ENCODE measurements at places on chromosomes 2 and 18.

GRCh38 chr2:69943843-69944525, 17.4 kb downstream of the ASPRV1 start:
- DNase-seq, result no peak

- DNase-seq, result no peak
Measured at GRCh38 chr18:69172046-69172445, 228.6 kb upstream of the DOK6 start.

GRCh38 chr2:71796174-71796593, 342.8 kb downstream of the DYSF start:
- peak; percentile 58 for DNase-seq

- DNase-seq, result no peak
Measured at GRCh38 chr2:156476021-156476849, 40.1 kb downstream of the GPD2 start.

DNA sequence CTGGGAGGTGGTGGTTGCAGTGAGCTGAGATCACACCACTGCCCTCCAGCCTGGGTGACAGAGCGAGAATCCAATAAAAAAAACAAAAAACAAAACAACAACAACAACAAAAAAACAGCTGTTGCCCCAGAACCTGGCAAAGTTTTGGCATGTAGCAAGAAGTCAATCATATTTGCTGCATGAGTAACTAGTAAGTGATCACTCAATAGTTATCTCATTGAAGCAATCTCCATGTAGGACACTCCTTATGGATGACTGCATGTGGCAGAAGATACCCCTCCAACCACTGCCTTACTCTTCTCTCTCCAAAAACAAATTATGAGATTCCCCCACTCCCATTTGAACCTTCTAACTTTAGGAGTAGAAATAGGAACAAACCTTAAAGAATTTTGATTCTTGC, 113.7 kb downstream of the TTC27 start:
- no peak for DNase-seq

DNA sequence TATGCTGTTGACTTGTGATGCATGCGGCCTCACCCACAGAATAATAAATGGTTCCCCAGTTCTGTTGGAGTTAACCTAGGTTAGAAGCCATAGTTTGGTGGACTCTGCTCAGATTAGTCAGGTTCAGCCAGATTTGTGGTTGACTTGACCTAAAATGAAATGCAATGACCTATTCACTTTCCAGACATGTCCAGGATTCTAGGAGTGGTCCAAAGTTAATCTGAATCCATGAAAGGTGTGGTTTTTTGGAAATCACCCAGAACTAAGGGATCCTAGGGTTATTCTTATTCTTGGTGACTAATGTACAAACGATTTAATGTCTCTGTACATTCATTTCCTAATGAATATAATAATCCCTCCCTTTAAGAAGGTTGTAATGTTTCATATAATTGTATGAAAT, 88.9 kb upstream of the RBBP8 start:
- no peak for DNase-seq

DNA sequence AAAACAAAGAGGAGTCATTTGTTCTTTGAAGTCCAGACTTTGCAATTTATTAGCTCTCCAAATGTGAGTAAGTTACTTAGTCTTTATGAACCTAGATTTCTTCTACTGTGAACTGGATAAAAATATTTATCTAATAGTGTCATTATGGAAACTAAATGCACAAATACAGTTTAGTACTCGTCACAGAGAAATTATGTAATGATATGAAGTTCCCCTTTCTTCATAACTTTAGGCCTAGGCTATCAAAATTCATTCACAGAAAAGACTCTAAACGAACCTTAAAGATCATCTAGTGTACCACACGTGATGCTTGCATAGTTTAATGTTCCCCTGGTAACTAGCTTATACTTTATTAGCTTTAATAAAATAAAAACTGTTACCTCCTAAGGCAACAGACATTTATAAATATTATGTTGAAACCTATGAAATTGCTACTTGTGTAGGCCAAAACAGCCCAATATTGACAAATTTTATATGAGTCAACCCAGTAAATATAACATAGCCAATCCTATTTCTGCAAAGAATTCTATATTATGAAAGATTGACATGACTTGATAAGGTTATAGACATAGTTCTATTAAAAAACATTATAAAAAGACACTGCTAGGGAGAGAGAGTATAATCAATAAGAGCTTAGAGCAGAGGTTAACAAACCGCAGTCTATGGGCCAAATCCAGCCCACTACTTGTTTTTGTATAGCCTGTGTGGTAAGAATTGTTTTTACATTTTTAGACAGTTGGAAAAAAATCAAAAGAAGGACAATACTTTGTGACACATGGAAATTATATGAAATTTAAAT, 44.9 kb upstream of the ITPRID2 start:
- no peak for DNase-seq

DNA sequence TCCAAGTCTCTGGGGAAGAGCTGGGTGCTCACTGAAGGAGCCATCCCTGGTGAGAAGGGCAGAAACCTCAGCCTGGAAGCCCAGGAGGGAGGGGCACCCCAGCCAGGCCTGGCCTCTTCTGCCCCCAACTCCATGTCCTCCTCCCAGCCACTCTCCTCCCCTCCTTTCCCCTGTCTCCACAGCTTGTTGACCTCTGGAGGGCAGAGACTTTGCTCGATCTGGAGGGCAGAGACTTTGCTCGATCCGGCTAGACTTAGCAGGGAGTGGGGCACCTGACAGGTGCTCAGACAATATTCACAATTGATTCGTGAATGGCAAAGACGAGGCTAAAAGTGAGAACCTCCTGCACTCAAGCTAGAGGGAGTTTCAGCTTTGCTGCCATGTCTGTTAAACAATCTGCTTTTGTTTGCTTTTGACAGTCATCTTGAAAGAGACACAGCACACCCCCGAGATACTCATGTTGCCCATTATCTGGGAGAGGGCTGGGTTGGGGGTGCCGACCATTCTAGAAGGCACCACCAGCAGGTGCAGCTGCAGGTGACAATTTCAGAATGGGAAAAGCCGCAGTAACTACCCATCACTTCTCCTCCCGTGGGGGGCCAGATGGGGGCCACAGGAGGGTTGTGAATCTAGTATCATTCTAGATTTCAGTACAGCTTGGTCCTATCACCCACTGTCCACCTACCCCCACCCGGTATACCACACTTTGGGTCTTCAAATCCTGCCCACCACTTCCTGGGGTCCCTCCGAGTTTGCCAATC, 54.8 kb downstream of the DNMT3A start:
- DNase-seq, result no peak

- no peak for DNase-seq
Measured at GRCh38 chr2:133484106-133484505, 84.2 kb downstream of the NCKAP5 start.

DNA sequence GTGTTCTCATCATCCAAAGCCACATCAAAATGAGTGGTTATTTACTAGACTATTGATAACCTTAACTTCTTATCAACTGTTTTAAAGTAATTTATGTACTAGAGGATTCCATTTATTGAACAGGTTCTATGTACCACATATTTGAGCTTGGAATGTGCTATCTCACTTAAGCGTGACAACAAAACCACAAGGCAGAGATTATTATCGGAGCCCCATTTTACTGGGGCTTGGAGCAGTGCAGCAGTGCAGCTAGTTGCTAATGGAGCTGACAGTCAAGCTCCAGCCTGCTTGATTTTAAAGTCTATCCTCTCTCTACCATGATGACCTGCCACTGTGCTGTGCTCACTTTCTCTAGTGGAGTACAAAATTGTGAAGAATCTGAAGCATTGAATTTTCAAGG, 24.6 kb downstream of the GCG start:
- no peak for DNase-seq

DNA sequence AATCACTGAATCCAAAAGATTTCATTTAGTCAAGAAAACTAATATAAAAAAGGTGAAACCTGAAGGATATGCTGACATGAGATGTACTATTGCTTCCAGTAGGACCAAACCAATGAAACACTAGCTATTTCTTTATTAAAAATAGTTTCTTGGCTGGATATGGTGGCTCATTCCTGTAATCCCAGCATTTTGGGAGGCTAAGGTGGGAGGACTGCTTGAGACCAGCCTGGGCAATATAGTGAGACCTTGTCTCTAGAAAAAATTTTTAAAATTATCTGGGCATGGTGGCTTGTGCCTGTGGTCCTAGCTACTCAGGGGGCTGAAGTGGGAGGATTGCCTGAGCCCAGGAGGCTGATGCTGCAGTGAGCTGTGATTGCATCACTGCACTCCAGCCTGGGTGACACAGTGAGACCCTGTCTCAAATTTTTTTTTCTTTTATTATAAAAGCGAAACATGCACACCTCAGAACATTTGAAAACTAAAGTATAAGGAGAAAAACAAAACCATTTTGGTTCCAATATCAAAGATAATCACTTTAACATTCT, 266.2 kb downstream of the TGIF1 start:
- no peak for DNase-seq

DNA sequence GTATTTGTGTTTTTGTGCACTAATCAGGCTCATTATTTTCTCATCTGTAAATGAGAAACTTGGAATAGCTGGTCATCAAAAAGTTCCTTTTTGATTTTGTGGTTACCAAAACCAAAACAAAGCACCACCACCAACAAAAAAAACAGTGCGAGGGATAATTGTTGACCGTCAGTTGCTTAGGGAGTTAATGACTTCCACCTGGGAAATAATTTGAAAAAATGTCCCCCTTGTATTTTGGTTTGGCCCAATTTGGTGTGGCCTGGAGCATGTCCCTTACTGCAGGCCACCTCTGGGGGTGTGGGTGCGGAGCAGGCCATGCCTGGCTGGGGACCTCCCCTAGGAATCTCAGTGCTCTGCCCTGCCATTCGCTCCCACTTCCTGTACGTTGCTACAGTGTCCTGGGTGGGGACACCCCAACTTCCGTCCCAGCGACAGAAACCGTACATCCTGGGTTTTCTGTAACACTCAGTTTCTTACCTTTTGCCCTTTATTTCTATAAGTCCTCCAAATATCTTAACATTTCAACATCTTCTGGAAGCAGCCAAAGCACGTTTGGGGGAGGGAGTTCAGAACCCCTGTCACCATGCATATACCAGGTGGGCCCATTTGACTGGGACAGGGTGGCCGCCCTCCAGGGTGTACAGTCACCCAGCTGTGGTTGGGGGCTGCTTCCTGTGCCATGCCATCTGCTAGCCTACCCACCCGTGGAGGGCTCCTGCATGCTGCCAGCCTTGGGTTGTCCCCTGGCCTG, 31.3 kb downstream of the NCK2 start:
- DNase-seq, result no peak

- peak; percentile 50 for DNase-seq
Measured at GRCh38 chr18:8116341-8117005, 492.8 kb upstream of the RAB12 start.

DNA sequence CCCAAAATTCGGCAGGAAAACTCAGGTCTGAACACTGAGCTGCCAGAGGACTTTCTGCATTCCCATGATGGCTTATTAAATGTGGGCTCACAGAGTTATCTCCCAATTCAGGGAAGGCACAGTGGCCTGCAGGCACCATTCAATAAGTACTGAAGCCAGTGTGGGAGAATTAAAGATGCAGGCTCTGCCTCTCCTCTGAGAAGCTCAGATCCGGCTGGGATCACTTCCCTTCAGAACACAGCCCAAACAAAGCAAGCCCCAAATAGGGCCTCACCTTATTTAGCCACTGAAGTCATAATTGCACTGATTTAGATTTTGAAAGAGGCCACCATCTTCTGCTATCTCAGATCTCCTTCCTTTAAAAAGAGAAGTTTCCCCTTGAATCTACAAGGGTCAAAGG, 94.3 kb downstream of the MAPK4 start:
- no peak for DNase-seq

- no peak for DNase-seq
Measured at GRCh38 chr2:11711751-11712150, 34.7 kb upstream of the LPIN1 start.
